Suppressor macrophage treated with lipopolysaccharide for 4 hours (primary cell): ENCODE measurements at places on chromosomes 16 and 17.

- no peak for DNase-seq
Observed at GRCh38 chr16:11450136-11450535, 104.9 kb downstream of the RMI2 start.

- no peak for DNase-seq
Observed at GRCh38 chr17:6249732-6250131, 179.6 kb downstream of the WSCD1 start.

GRCh38 chr16:13606804-13607203, 313.1 kb upstream of the ERCC4 start:
- no peak for DNase-seq

GRCh38 chr16:68873635-68874471, 30.5 kb downstream of the TANGO6 start:
- no peak for DNase-seq

- no peak for DNase-seq
Observed at GRCh38 chr16:80547145-80547544, 6.4 kb downstream of the DYNLRB2 start.

GRCh38 chr16:1631931-1632637, 19.9 kb downstream of the CRAMP1 start:
- no peak for DNase-seq

DNA sequence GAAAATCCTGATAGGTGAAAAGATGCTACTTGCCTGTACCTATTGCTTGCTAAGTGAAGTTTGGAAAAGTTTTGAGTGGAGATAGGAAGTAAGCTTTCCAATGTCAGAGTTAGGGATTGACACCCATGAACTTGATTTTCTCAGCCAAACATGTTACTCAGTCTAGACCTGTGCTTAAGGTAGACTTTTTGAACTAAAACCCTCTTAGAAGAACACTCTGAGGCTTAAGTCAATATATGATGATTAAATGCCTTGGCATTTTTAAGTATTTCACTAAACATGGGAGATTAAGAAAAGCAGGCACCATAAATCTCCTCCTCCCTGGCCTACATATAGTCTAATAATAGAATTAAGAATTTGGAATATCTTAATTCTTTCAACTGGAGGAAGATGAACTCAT, 785.6 kb upstream of the SOX9 start:
- no peak for DNase-seq

GRCh38 chr16:58732545-58733247, 1.4 kb downstream of the GOT2 start:
- no peak for DNase-seq

DNA sequence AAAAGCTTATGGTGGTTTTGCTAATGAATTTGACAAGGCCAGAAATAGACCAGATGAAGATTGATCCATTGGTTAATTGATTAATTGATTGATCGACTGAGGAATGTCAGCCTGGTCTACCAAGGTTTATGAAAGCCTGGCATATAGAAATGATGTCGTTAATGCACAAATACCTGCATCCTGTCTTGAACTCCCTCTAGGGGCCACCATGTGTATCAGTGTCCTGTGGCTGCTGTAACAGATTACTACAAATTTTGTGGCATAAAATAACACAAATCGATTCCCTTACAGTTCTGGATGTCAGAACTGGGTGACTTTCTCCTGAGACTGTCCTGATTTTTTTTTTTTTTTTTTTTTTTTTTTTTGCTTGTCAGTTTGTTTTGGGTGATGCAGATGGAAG, 553.2 kb downstream of the MAF start:
- peak; percentile 29 for DNase-seq

- no peak for DNase-seq
Observed at GRCh38 chr16:23392223-23392600, 60.8 kb downstream of the COG7 start.

DNA sequence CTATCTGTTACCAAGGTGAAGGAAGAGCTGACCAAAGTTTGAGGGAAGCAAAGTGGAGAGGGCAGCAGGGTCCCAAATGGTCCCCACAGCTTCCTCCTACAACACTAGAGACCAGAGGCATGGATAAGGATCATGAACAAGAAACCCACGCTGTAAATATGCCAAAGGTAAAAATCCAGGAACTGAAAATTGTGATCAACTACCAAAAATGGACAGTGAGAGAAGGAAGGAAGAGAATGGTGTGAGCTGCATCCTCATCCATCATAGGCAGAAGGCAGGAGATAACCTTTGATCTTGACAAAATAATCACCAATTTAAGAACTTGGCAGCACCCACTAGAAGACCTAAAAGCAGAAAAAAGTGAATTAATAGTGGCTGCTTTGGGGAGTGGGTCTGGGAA, 66.2 kb downstream of the CYTH1 start:
- no peak for DNase-seq

DNA sequence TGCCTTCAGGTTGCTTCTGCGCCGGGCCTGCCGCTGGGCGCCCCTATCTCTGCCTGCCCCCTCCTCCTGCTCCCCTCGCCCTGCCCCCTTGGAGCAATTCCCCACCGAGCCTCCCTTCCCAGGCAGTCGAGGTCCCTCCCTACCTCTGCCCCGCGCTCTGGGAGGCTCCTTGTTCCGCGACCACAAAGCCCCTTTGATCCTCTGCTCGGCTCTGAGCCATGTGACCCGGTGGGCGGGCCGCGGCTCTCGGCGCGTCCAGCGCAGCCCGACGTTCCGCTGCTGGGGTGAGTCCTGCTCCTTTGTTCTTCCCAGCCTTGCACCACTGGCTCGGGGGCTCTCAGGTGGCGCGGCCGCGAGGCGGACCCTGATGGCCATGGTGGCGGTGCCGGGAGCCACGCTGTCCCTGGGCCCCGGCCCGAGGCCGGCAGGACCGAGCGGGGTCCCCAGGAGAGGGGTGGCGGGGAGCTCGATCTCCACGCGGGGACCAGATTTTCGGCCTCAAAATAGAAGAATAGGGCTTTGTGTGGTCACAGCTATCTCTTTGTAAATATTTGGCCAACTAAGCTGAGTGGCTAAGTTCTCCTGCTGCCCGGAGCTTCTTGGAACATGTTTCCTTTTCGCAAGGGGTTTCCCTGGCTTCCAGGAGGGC, 310.6 kb downstream of the SEC14L1 start:
- peak; percentile 50 for DNase-seq

GRCh38 chr17:7626307-7626706, 1.3 kb downstream of the SAT2 start:
- peak; percentile 82 for DNase-seq

- DNase-seq, result peak; percentile 87
Observed at GRCh38 chr17:29645515-29646051, 22.9 kb upstream of the CORO6 start.

- DNase-seq, result no peak
Observed at GRCh38 chr17:78572239-78573205, 4.7 kb downstream of the DNAH17 start.

GRCh38 chr17:19295473-19296135, 58.4 kb downstream of the EPN2 start:
- DNase-seq, result peak; percentile 57
